Cerebellar cortex (tissue), 1 donor: ENCODE measurements at places on chromosomes 3 and 15.

- DNase-seq = no peak
These were observed 69.1 kb downstream of the SSUH2 start for GRCh38 chr3:8575364-8576104.

DNA sequence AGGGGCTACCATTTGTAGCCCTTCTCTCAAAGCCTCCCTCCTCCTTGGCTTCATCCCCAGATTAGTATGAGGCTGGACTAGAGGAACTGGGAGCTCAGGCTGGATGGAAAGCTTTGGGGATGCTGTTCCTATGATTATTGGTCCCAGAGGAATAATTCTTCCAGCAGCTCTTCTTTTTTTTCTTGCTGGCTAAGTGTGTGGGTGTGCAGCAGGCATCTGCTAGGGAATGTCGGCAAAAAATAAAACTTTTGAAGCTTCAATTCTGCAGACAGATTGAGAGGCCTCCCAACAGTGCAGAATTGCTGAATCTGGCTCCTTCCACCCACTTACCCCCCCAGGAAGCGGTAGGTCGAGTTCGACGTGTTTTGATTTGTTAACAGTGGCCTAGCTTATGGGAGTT is 138.5 kb upstream of the ANKRD28 start:
- DNase-seq = no peak

GRCh38 chr3:148681080-148681479 is 16.6 kb upstream of the AGTR1 start:
- no peak for DNase-seq

GRCh38 chr3:462851-463250 is 266.3 kb downstream of the CHL1 start:
- no peak for DNase-seq

GRCh38 chr15:62391641-62392262 is 226.7 kb upstream of the C2CD4B start:
- DNase-seq = peak; percentile 17

- DNase-seq = no peak
These were observed 235.9 kb downstream of the LPP start for GRCh38 chr3:188389711-188390342.

GRCh38 chr3:122074621-122075265 is 19.6 kb downstream of the CD86 start:
- DNase-seq = no peak
